ENCODE measurements at places on chromosomes 6 and 20.
A peak's percentile ranks its signal among the peaks of the same experiment; 100 is the strongest.

DNA sequence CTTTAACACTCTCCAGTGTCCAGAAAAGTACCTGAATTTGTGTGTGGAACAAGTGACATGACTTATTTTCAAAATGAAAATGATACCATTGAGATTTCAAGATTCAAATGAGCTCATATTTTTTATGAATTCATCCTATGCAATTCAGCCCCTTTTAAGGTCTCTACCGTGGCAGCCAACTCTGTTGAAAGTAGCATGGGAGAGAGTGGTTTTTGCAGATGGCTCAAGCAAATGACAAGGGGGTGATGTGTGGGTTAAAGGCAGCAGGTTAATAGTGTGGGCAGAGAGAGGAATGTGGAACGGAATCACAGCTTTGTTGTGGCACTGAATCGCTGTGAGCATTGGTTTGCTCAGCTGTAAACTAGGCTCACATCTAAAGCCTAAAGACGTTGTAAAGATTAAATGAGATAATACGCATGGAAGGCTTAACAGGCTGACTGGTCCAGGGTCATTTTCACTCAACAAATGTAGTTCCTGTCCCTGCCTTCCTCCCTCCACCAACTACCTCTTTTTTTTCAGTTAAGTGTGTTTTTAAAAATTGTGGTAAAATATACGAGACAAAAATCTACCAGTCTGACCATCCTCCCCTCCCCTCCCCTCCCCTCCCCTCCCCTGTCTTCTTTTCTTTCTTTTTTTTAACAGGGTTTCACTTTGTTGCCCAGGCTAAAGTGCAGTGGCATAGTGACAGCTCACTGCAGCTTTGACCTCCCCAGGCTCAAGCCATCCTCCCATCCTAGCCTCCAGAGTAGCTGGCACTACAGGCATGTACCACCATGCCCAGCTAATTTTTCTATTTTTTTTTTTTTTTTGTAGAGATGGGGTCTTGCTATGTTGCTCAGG, 114.7 kb upstream of the ZNF217 start:
- DNase-seq, result no peak

DNA sequence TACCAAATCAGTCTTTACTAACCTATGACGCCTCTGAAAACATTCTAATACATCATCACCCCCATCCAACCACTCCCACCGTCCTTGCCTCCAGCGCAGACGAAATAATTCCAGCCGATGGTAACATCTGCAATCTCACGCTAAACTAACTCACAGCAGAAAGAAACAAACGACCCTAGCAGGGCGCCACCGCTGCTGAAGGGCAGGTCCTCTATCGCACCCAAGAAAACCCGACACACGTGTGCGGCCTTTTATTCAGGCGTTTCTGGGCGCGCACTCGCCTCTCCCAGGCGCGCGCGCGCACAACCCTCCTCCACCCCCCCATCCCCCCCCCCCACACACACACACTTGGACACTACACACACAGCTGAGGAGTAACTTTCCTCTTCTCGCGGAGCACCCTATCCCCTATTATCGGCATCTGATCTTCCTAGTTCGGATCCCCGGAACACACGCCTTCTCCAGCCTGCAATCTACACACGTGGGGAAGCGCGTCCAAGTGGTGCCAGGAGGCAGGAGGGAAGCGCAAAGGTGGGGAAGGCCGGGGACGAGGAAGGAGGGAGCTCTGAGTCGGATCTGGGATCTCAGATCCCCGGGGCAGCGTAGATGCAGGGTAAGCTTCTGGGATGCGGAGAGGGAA, 1.4 kb downstream of the GFOD1 start:
- DNase-seq, result peak; percentile 69

- no peak for DNase-seq
These were observed 474.0 kb upstream of the GJE1 start for GRCh38 chr6:141658696-141659095.

DNA sequence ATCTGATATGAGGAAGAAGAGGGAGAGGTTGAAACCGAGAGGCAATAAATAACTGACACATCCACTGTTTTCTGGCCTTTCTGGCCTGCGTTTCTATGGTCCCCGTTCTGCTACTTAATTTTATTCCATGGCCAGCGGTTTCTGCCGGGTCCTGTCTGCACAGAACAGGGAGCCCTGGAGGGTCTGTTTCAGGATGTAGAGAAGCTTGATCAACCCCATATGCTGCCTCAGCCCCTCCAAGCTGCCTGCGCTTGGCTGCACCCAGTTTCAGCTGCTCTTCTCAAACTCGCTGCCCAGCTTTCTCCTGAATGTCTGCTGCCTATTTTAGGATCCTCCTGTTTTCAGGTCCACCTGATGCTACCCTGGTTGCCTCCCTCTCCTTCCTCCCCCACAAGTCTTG, 18.5 kb upstream of the PACSIN1 start:
- DNase-seq, result no peak

DNA sequence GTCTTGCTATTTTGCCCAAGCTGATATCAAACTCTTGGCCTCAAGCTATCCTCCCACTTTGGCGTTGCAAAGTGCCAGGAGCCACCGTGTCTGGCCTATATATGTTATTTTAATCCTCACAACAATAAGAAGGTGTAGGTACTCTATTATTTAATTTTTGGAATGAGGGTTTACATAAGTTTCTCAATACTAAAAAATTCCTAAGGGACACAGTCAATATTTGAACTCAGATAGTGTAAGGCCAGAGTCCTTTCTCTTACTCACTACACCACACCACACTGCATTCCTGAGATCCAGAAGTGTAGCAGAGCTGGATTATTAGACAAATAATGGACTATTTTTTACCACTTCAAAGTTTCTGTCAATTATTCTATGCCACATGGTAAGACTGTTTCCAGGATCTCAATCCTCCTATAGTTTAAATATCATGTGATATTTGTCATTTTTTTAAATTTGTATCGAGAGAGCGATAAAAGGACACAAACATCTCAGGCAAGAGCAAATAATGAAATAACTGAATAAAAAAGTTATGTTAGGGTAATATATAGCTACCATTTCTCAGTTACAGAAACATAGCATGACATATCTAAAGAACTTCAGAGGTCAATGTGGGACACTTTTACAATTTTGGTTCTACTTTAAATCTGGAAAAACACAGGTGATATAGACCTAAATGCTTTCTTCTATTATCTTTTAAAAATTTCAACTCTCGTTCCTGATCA, 162.2 kb upstream of the THEMIS start:
- no peak for DNase-seq

GRCh38 chr6:103344554-103345163, 1515.1 kb downstream of the HACE1 start:
- no peak for DNase-seq

GRCh38 chr6:135474362-135474761, 23.2 kb downstream of the AHI1 start:
- no peak for DNase-seq

DNA sequence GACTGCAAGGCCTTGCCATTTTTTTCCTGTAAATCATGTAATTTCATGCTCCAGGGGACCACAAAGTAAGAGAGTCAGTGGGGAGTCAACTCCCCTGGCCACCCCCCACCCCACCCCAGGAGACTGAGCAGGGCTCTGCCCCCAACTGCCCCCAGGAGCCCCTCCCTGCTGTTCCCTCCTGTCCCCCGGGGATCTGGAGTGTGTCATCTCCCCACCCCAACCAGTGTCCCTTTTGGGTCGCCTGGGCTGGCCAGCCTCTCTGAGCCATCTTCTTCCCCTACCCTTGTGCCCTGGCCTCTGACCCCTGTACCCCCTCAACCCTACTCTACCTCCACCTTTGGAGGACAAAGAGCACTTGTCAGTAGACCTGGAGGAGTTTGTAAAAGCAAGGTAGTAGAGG, 29.4 kb downstream of the FOXP4 start:
- DNase-seq, result no peak

- no peak for DNase-seq
These were observed 112.8 kb downstream of the ARHGAP18 start for GRCh38 chr6:129597023-129597713.

- no peak for DNase-seq
These were observed 87.5 kb upstream of the ENPP5 start for GRCh38 chr6:46258249-46258648.

GRCh38 chr6:76885861-76886301, 577.4 kb downstream of the HTR1B start:
- no peak for DNase-seq

- DNase-seq, result no peak
These were observed 74.6 kb downstream of the RPP40 start for GRCh38 chr6:4929097-4929718.

DNA sequence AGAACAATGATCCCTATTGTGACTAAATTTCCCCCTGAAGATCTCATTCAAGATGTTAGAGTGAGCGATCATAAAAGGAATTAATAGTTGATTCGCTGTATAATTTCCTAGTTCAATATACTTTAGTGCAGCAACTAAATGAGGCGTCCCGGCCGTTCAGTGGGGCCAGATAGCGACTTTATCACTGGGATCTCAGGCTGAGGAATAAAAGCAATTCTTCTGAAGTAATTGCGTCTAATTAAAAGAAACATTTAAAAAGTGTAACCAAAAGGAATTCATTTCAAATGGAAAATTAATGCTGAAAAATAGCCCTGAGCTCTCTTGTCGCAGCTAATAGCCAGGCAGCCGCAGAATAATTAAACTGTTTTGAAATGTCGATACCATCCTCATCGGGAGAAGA, 82.2 kb upstream of the TOP1 start:
- no peak for DNase-seq

- peak; percentile 84 for DNase-seq
These were observed 41.6 kb downstream of the C6orf15 start for GRCh38 chr6:31070711-31071197.

DNA sequence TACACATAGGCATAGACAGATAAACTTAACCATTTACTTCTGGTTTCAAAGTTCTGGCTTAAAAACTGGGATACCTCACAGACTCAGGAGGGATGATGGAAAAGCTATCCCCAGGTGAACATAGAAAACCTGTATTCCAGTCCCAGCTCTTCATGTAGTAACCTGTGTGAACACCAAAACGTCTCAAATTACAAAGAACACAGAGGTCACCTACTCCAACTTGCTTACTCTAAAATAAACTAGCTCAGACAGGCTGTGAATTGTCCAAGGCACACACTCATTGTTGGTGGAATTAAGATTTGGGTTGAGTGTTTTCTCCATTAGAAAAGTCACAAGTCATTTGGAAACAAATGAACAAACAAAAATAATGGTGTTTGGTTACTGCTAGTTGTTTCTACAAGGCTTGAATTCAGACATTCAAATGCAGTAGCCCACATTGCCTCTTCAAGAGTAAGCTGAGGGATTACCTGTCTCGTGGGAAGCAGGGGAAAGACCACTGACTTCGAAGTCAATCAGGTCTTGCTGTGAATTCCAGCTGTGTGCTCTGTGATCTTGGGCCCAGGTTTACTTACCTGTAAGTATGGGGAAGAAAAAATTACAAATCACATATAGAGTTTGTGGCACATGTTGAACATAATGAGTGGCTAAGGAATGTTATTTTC, 48.2 kb upstream of the LRRC1 start:
- DNase-seq, result no peak

DNA sequence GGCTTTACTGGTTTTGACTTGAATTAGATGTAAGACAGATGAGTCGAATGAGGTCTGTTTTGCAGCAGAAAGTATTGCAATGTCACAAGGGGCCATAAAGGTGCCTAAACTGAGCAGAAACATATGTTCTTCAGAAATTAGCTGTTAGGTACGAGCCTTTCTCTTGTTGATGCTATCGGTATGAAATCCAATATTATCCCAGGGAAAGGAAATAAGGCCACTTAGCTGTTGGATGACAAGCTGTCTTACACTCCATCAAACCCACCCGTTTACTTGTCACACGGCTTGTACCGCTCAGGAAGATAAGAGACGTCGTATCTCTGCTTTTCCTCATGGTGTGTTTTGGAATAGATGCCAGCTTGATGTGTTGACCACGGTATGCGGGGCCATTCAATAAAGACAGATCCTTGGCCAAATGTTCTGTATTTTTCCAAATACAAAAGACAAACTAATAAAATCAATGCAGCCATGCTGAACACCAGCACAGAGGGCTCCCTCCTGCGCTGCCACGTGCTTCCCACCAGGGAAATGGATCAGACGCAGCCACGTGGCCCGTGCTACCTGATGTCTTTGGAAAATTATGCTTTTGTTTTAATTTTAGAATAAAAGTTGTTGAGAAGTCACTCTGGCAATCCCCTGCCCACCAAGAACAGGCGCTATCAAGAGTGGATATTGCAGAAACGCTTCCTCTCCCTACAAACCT, 255.9 kb upstream of the SULF2 start:
- no peak for DNase-seq

GRCh38 chr20:46709459-46710152, at the start of gene SLC2A10:
TSS of gene SLC2A10 (plus strand) at chr20:46709649. CDS start at chr20:46709737, 88 bp downstream.
- DNase-seq, result no peak

- no peak for DNase-seq
These were observed 41.1 kb upstream of the MAP3K4 start for GRCh38 chr6:160950507-160950906.

GRCh38 chr6:41371461-41371991, 36.1 kb downstream of the NCR2 start:
- peak; percentile 86 for DNase-seq

DNA sequence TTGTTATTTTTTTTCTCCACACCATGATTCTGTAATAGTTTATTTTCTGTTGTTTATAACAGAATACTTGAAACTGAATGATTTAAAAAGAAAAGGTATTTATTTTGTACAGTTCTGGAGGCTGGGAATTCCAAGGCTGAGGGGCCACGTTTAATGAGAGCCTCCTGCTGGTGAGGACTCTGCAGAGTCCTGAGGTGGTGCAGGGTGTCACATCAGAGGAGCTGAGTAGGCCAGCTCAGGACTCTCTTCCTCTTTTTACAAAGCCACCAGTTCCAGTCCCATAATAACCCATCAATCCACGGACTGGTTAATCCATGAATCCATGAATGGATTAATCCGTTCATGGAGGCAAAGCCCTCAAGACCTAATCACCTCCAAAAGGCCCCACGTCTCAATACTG, 71.6 kb downstream of the TFAP2A start:
- no peak for DNase-seq

- DNase-seq, result no peak
These were observed at the start of gene GFRA4 for GRCh38 chr20:3663031-3663701. TSS of gene GFRA4 (minus strand) at chr20:3663399. CDS start at chr20:3663399, 0 bp downstream.

- DNase-seq, result no peak
These were observed 94.2 kb downstream of the ERMARD start for GRCh38 chr6:169845426-169846285.
